Natural killer cell (primary cell): ENCODE measurements at places on chromosomes 12 and 14.

GRCh38 chr12:65152012-65152411, 17.4 kb upstream of the LEMD3 start:
- no peak for DNase-seq

GRCh38 chr12:132600048-132601032, 10.0 kb downstream of the LRCOL1 start:
- peak; percentile 64 for DNase-seq

- no peak for DNase-seq
Observed at GRCh38 chr14:29311983-29312382, 545.4 kb downstream of the FOXG1 start.

- DNase-seq = no peak
Observed at GRCh38 chr12:86911973-86912372, 655.8 kb upstream of the MGAT4C start.

- no peak for DNase-seq
Observed at GRCh38 chr14:106547735-106548434, 1021.5 kb downstream of the TMEM121 start.

DNA sequence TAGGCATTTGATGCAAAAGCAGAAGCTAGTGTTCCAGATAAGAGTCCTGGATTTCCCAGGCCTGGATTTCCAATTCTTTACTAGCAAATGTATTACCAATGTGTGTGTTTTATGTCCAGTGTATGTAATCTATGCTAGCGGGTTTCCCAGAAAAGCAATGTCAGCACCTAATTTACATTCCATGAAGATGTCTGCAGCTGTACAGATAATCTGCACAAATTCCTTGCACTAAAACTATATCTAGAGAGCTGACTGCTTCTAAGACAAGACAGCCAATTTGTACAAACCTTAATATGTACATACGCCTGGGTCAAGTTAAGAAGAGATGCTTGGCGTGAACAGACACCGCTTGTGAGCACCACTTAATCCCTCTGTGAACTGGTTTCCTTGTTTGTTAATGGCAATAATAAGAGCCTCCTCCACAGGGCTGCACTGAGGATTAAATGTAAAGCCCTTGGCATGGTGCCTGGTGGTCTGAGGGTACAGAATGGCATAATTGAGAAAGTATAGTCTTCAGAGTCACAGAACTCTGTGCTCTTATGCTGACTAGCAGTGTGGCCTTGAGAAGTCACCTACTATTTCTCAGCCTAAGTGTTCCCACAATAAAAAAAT, 185.6 kb downstream of the EPS8 start:
- no peak for DNase-seq

GRCh38 chr12:49813131-49813530, 15.1 kb downstream of the NCKAP5L start:
- DNase-seq = no peak

DNA sequence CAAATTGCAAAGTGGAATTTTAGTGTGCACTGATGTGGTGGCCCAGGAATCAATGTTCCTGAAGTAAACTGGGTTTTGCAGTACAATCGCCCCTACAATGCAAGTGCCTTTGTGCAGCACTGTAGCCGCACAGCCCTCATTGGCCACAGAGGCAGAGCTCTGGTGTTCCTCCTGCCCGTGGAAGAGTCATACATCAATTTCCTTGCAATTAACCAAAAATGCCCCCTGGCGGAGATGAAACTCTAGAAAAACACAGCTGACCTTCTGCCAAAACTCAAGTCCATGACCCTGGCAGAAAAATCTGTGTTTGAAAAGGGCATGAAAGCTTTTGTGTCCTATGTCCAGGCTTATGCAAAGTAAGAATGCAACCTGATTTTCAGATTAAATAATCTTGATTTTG, 117.9 kb upstream of the PRB2 start:
- no peak for DNase-seq

DNA sequence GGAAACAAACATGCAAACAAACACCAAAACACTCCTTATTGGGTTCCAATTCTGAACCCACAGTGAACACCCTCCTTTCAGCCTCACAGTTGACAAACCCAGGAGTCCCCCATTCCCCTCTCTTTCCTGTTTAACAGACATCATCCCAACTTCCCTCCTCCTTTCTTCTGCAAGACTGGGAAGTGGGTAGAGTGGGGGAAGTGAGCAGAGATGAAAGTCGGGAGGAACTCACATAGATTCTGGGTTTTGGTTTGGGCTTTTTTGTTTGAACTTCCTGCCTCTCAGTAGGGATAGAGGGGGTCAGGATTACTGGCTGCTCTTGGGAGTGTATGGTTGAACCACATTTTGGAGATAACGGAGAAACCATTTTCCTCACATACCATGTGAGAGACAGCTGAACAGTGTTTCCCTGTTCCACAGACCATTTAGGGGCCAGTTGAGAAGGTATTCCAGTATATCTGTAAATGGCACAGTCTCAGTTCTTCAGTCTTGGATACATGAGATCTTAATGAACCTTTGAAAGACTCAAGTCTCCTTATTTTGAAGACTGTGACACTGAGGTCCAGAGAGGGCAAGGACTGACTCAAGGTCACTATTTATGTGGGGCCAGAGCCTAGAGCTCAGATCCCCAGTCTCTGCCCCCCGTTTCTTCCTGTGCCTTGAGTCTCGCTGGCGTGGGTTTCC, 3.9 kb upstream of the GPR84 start:
- peak; percentile 15 for DNase-seq

GRCh38 chr14:76546426-76547221, 170.7 kb downstream of the ESRRB start:
- peak; percentile 4 for DNase-seq

DNA sequence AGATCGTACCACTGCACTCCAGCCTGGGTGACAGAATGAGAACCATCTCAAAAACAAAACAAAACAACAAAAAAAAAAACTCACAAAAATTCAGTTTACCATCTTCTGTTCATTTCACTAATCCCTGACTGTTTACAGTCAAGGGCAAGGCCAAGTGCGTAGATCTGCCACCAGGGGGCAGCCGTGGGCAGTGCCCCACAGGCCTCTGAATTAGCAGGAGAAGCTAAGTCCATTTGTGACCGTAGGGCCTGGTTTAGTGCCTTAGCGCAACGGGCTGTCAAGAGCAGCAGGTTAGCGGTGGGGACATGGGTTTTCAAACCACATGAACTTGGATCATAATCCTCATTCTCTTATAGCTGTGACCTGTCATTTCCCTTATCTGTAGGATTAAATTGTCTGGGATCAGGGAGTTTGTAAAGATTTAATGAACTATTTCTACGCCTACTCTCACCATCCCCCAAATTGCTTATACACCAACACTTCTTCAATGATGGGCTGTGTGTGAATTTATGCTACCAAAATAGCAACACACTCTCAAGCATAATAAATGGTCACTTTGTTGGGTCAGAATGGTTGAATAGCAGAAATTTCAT, 49.0 kb downstream of the KCTD10 start:
- peak; percentile 77 for DNase-seq

GRCh38 chr12:77724367-77724957, 106.2 kb upstream of the NAV3 start:
- no peak for DNase-seq

DNA sequence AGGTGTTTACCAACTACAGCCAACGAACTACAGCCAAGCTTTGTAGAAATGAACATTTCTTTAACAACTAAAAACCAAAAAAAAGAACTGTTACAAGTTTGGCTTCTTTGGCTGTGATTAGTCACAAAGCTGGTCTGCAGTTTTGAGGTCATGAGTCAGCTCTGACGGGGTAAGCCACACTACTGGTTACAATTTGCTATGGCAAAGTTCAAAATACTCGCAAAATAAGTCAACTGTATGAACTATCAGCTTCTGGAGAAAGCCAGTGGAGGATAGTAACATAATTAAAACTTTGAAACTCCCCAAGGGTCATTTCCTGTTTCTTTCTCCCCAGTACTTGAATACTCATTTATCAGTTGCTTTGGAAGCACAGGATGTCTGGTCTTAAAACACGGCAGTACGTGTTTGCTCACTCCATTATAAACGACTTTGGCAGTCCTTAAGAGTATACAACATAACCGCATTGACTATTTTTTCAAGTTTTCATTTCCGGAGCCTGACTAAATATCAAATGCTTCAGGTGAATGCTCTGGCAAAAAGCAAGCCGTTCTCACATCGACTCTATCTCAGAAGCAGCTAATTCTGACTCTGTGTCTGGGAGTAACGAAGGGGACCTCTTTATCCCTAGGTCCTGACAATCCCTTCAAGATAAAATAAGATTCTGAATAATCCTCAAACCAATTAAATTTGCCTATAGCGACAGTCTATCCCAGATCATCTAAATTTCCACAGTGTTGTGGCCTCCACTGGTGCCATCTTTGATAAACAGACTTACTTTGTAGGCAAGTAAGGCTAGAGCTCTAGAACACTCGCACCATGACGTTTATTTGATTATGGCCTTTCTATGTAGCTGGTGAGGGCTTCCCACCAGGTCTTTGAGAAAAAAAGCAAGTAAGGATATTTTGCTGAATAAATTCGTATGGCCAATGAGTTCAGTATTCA, 10.6 kb downstream of the PHLDA1 start:
- peak; percentile 87 for DNase-seq

DNA sequence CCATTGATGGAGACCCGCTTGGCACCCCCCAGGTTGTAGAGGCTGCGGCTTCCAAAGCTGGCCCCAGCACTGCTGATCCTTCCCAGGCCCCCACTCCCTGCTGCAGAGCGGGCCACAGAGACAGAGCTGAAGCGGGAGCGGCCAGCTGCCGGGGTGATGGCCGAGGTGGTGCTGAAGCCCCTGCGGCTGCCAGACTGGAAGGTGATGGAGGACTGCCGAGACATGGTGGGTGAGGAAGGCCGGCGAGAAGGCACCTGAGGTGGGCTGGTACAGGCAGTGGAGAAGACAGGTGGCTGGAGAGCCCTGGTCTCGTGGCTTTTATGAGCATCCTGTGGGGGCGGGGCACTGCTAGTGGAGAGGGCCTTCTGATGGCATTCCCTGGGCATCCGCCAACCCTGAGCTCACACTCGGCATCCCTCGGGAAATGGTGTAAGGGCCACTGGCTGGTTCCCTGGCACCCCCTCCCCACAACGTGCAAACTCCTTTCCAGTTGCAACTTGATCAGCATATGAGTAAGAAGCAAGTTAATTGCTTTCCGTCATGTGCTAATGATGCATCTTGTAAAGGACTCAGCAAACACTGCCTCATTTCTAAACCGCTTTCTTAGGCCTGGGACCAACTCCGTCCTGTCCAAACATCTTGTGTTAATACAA, at the start of gene KRT75:
TSS of gene KRT75 (minus strand) at position 291 of the 653 bp plus-strand sequence. CDS start at position 224, 67 bp downstream.
- no peak for DNase-seq

DNA sequence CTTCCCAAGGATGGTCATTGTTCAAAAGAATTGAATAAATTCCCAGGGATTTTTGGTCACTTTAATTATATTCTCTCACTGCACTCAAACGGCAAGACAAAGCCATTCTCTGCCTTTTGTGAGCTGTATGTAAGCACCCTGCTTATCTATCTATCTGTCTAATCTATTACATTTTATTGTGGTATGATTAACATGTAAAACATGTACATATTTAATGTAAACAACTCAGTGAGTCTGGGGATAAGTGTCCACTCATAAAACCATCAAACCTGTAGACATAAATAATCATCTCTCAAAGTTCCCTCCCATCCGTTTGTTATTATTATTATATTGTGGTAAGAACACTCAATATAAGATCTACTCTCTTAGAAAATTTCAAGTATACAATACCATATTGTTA, 167.1 kb downstream of the CAND1 start:
- no peak for DNase-seq

DNA sequence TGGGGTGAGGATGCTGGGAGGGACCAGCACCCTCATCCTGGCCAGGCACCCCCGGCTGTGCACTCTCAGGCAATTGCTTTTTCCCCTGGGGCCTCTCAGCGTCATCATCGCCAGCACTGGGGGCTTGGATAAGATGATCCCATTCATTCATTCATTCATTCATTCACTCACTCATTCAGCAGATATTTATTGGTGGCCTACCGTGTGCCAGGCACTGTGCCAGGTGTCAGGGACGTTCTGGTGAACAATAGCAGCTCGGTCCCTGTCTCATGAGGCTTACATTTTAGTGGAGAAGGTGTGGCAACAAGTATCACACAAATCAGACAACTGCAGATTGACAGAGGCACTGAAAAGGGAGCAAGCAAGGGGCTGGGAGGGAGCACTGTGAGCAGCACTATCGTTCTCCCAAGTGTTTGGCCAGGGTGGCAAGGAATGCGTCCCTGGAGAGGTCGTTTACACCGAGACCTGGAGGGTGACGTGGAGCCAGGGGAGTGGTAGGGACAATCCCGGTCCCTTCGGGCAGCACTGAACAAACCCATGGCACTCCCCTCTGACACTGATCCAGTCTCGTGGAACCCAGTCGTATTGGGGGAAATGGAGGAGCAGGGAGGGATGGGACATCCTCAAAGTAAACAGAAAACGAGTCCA, 124.1 kb downstream of the PAPOLA start:
- no peak for DNase-seq

DNA sequence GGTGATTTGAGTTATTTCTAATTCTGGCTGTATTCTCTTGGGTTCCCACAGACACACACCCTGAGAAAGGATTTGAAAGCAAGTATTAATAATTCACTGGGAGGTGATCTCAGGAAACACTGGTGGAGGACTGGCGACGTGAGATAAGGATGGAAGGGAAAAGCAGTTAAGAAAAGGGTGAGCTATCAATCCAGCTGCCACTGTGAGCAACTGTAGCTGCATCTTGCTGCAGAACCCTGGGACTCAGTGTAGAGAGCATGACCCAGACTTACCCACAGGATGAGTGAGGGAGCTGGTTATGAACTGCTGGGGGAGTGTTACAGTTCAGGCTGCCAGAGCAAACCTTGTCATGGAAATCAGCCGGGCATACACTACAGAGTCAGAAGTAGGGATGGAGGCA, 71.9 kb downstream of the RESF1 start:
- no peak for DNase-seq

DNA sequence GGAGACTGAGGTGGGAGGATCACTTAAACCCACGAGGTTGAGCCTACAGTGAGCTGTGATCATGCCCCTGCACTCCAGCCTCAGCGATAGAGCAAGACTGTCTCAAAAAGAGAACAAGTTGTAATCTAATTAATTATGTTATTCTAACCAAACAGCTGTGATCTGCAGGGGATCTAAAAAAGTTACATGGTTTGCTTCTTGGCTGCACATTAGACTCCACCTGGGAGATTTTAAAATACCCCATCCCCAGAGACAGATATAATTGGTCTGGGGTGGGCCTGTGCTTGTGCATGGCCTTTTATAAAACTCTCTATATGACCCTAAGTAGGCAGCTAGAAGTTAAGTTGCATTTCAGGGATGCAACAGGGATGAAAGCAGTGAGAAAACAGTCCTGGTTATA, 76.7 kb downstream of the SCAF11 start:
- no peak for DNase-seq

- DNase-seq = no peak
Observed at GRCh38 chr12:96980991-96981414, 73.9 kb downstream of the NEDD1 start.

- DNase-seq = no peak
Observed at GRCh38 chr14:50922803-50923202, 21.5 kb downstream of the PYGL start.

DNA sequence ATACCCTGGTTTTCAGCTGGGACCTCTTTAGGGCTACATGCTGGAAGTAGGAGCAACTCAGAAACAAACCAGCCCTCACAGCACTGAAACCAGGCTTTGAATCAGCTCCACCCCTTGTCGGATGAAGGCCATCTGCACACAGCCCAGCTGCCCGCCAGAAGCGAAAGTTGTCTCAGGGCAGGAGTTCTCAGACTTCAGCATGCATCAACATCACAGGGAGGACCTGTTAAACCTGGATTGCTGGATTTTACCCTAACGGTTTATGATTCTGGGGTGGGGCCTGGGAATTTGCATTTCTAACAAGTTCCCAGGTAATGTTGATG, 10.9 kb downstream of the SYNDIG1L start:
- DNase-seq = no peak
